ENCODE measurements at places on chromosomes 1 and 21.
A peak's percentile ranks its signal among the peaks of the same experiment; 100 is the strongest.

DNA sequence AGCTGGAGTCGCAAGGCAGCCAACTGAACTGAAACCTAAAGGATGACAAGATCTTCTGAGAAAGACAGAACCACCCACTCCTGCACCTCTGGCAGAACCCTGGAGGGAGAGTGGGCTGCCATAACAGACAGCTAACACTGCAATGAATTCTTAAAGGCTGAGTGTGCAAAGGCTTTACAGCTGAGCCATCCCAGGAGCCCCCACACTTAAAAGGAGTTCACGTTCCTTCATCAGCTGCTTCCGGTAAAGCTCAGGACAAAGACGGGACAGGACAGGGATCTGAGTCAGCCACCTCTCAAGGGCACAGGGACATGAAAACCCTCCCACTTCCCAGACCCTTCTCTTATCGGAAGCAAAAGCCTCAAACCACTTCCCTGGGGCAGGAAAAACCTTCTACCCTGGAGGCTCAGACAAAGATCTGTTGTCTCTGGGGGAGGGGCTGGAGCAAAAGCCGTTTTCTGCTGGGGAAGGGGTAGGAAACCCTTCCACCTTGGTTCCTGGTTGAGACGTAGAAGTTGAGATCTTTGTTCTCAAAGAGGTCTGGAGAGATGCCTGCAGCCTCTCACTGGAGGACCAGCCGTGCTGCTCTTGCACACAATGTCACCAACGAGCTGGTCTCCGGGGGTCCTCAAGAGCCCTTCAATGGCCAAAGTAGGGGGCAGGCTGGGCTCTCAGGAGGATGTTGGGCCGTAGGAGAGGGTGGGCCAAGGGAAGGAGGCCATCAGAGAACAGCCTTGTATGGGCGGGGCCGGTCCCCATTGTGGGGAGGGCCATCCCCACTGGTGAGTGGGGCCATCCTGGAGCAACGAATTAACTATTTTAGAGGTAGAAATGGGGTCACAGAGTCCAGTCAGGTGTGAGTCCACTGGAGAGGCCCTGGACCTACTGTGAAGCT lies 452.4 kb downstream of the PTPRU start:
- no peak for DNase-seq

GRCh38 chr1:151838222-151839081 lies 1.2 kb downstream of the C2CD4D start:
- DNase-seq: no peak

DNA sequence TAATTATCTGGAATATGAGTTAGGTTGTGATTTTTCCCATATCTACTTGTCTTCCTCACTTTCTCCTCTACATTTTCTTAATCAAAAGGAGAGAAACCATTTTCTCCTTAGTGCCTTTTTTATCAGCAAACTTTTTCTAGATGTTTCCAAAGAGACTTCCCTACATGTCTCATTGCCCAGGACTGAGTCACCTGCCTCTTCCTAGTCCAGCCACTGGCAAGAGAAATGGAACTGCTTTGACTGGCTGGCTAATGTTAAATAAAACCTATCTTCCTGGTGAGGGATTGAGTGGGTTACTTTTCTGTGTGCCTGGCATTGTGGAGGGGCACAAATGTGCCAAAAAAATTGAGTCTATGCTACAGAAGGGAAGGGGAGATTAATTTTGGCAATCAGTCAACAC lies 52.1 kb upstream of the CD5L start:
- no peak for DNase-seq

DNA sequence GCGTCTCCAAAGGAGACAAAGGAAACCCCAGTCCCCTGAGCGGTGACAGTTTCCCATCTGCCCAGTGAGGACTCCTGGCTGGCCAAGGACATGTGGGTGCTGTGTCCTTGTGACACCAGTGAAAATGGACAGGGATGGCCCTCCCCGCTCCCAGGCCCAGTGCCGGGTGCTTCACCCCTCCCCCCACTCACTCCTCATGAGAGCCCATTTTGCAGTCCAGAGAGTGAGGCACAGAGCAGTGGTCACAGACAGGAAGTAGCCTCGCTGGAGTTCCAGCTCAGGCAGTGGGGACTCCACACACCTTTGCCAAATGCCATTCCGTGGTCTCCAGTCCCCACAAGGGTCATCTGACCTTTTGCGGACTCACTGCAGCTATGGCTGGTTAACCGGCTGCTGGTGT lies 642.9 kb downstream of the PTPRU start:
- no peak for DNase-seq

GRCh38 chr21:29312981-29313380 lies 14.3 kb downstream of the BACH1 start:
- DNase-seq: no peak

DNA sequence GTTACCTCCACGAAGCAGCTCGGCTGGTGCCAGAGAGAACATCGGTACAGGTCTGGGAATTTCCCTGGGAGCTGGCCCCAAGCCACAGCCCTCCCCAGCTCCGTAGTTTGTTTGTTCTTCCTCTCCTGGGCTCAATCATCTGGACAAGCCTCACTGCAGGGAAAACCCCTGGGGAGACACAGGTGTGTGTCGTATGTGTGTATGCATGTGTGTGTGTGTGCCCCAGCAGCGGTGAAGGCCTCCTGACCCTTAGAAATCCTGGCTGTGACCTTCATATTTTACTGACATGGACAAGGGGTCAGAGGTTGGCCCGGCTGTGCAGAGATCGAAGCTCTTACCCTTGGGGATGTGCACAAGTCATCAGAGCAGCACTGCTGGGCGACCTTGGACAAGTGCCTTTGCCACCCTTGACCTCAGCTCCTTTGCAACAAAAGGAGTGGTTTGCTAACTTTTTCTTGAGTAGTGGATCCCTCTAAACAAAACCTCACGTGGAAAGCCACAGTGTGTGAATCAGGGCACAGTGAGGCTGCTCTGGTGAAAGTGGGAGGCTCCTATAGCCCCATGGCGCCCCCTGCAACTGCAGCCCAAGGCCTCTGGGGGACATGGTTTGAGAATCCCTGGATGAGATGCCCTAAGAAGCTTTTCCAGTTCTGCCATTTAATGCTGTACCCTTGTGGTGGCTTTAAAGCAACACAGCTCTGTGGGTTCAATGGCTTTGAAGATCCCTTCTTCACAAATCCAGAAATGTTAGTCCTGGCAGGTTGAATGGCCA lies 12.3 kb upstream of the IL22RA1 start:
- DNase-seq: no peak

- DNase-seq: no peak
Measured at GRCh38 chr1:161549652-161550051, at the start of gene FCGR3A. Gene FCGR3A (minus strand): TSS chr1:161549818. CDS start chr1:161549736, 82 bp downstream.

DNA sequence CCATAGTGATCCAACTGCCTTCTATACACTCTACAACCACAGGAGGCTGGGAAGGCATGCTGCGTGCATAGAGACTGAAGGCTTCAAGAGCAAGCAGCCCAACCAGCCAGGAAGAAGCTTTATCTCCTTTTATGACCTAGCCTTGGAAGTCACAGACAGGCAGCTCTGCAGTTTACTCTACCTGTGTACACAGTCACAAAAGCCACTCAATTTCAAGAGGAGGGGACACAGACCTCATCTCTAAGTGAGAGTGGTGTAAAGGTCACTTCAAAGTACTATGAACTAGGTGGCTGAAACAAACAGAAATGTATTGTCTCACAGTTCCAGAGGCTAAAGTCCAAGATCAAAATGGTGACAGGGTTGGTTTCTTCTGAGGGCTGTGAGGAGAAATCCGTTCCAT lies 69.6 kb upstream of the GJB5 start:
- no peak for DNase-seq

DNA sequence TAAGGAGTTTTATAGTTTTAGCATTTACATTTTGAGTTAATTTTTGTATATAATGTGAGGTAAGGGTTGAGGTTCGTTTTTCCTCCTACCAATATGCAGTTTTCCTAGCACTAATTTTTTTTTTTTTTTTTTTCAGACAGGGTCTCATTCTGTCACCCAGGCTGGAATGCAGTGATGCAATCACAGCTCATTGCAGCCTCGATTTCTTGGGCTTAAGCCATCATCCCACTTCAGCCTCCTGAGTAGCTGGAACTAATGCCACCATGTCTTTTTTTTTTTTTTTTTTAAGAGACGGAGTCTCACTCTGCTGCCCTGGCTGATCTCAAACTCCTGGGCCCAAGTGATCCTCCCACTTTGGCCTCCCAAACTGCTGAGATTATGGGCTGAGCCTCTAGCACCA lies 2.5 kb upstream of the UBASH3A start:
- no peak for DNase-seq

DNA sequence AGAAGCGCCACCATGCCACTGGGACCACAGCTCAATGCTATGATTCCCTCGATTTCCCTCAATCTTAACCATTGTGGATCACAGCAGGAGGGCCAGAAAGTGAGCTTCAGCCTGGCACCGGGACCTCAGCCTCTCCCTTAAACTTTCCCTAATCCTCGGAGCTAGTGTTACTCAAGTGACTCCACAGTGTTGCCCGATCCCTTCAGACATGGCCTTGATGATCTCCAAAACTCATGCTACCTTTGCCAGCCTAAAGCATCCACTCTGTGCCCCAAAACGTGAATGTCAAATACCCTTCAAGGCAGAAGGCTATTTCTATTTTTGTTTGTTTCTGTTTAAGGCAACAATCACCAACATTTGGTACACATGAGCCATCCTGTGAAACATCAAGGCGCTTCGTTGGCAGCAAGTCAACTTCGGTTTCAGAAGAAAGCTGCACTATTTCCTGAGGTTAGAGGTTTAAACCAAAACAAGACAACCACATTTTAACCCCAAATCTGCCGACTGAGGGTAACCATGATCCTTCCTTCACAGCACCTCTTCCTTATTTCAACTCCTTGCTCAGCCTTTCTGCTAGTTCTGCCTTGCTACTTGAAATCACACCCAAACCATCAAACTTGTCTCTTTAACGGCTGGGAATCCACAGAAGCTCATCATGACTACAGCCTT lies 94.4 kb upstream of the KRTAP19-8 start:
- DNase-seq: no peak

DNA sequence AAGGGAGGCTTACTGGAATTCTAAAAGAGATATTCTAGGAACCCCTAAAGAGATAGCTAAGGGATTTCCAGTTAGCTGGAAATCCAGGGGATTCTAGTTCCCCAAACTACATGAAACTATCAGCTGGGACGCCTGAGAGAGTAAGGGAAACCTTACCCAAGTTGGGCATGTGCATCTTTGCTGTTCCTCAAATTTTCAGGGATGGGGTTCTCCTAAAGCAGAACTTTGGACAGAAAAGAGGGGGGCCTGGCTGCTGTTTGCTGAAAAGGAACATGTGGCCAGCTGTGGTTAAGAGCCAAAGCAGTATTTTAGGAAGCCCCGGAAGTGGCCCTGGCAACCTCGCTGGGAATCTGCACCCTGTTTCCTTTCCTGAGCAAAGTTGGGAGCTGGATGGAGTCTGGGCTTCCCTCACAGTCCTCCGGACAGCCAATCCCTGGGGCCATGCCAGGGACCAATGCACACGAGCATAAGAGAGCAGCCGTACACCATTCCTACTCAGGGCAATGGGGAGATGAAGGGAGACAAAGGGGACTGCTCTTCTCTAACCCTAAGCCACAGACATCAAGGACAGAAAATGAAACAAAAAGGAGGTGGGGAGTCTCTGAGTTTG lies 154.3 kb downstream of the PLXNA2 start:
- no peak for DNase-seq

DNA sequence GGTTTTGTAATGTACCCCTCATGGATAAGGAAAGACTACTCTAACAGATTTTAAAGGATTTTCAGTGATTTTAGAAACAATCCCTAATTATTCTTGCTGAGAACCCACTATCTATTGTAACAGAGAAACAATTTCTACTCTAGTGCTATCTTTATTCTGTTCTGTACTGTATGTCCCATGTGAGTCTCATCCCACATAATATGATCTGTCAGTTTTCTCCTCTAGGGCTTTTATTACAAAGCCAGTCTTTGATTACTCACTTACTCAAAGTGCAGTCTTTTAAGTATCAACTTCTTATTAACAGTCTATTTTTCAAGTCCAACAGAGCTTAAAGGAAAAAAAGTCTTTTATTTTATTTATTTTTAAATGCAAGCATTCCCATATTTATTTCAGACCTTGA lies 54.8 kb downstream of the CTH start:
- no peak for DNase-seq

- no peak for DNase-seq
Measured at GRCh38 chr1:204323887-204324286, 35.8 kb downstream of the PLEKHA6 start.

GRCh38 chr1:177650947-177651346 lies 318.9 kb downstream of the SEC16B start:
- DNase-seq: no peak

DNA sequence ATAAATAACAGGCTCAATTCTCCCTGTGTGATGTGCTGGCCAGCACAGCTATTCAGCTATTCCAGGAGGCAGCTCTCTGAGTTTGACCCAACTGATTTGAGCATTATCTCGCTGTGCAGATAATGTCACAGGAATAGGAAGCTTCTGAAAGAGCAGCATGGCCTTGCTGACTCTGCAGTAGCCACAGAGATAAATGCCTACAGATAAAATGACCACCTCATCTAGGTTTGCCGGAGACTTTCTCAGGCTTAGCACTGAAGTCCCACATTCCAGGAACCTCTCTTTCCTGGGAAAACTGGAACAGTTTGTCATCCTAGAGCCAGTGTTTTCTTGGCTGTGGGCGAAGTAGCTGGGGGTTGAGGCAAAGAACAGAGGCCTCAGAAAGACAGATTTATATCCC lies 98.9 kb downstream of the MRPL39 start:
- no peak for DNase-seq

DNA sequence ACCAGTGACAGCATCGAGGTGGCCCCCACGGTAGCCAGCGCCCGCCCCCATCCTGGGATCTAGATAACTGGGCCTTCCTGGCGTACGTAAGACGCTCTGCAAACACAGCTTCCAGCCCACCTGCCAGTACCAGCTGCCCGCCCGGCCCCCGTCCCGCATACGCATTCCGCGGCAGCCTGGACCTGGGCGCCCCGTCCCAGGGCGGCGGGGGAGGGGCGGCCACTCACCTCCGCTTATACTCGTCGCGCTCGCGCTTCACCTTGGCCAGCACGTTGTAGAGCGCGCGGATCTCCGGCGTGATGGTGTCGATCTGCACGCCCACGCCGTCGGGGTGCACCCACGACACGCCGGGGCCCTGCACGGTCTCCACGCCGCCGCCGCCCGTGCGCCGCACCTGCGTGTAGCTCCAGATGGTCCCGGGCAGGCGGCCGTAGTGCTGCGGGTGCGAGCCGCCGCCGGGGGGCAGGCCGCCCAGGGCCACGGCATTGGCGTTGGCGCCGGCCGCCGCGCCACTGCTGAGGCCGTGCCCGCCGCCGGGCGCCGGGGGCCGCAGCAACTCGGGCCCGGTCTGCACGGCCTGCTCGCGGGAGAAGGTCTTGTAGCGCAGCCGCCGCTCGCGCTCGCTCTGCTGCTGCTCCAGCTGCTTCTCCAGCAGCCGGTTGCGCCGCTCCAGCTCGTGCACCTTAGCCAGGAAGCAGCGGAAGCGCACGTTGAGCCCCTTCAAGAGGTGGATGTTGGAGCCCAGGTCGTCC lies 859 bp downstream of the IFFO2 start:
- peak; percentile 28 for DNase-seq
